ENCODE measurements at places on chromosomes 12 and 14.

GRCh38 chr14:104938960-104939359 lies 14.3 kb downstream of the PLD4 start:
- no peak for DNase-seq

GRCh38 chr14:75315144-75315543 lies 36.5 kb downstream of the FOS start:
- DNase-seq = no peak

DNA sequence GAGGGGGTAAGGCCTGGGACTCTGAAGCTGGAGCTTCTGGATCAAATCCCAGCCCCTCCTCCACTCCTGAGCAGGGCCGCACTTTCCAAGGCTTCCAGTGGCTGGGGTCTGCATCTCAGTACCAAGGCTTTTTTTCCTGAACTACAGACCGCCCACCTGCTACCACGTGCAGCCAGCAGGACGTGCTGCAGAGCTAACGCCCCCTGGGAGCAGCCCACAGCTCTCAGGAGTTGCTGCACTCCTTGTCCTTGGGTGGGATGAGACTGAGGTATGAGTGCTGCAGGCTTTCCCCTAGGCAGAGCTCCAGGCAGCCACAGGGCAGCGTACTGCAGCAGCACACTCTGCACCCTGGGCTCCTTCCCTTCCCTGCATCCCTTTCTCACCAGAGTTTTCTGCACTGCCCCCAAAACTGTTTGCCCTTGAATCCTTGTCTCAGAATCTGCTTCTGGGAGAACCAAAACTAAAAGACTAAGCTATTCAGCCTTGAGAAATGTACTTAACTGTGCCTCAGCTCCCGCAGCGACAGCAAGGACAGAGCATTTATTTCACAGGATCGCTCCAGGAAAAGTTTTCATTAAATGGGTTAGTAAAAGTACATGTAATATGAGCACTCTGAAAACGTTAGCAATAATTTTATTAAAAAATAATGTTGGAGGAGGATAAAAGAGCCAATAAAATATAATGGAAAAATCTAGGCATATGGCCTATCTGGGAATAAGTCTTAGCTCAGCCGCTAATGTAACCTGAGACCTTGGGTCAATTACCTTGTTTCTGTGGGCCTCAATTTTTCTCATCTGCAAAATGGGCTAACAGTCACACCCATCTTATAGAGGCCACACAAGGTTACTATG lies 25.5 kb downstream of the RBM19 start:
- no peak for DNase-seq

GRCh38 chr12:84995641-84996040 lies 40.4 kb downstream of the TSPAN19 start:
- no peak for DNase-seq

DNA sequence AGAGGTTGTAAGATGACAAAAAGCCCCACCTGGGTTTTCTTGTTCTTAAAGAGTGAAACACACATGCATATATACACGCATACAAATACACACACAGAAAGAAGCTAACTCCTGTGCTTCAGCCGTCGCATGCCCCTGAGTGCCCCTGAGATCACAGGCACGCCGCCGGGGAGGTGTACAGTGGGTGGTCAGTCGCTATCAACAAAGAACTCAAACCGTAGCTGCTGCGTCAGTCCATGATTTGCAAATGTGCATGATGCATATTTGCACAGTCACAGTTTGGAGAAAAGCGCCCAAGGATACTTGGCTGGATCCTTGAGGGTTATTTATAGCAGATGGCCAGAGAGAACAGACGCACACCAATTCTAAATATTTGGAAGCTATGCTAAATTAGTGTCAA lies 206.9 kb downstream of the TMEM132D start:
- DNase-seq = no peak

DNA sequence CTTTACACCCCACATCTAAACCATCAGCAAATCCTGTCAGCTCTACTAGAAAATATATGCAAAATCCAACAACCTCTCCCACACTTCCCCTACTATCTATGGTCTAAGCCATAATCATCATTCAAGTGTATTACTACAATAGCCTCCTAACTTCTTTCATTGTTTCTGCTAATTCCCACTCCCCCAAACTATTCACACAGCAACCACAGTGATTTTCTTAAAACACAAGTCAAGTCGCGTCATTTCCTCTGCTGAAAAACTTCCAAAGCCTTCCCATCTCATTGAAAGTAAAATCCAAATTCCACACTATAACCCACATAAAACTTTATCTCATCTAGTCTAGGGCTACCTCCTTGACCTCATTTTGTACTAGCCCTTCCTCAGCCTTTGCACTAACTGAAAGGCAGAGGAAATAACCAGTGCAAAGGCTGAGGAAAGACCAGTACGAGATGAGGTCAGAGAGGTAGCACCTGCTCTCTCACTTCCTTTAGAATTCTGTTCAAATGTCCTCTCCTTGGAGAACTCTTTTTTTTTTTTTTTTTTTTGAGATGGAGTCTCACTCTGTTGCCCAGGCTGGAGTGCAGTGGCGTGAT lies 65.5 kb upstream of the MDM1 start:
- DNase-seq = no peak

GRCh38 chr14:48430805-48431204 lies 755.4 kb upstream of the MDGA2 start:
- DNase-seq = no peak

DNA sequence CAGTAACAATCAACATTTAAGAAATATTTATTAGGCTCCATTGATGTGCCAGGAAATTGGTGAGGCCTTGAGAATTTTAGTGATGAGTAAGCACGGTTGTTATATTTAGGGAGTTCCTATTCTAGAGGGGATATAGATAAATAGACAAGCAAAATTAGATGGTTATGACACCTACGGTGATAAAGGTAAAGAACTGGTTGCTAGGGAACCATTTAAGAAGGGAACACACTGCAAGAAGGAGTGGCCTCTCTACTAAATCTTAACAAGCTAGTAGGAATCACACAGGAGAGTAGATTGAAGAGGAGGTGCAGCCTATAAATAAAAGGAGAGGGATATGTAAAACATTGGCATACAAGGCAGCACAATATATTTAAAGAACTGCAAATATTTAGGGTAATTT lies 155.2 kb downstream of the LRIG3 start:
- DNase-seq = no peak

DNA sequence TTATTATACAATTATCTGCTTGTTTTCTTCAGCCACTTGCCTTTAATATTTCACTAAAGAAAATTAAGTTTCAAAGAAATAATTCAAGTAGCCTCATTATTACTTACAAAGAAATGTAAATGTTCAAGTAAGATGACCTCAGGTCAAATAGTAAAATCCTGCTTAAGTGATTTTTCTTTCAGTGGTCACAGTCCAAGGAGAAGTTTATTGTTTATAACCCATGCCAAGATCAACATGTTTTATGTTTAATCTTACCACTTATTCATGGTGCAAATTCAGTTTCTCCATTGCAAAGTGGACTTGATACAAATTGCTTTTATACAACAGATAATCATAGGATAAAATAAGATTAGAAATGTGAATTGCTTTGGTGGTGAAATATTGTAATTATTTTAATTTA lies 370.2 kb upstream of the FLRT2 start:
- DNase-seq = no peak

- no peak for DNase-seq
Measured at GRCh38 chr14:30194741-30195148, 267.1 kb upstream of the PRKD1 start.

- no peak for DNase-seq
Measured at GRCh38 chr12:49784756-49785409, 43.3 kb downstream of the NCKAP5L start.

DNA sequence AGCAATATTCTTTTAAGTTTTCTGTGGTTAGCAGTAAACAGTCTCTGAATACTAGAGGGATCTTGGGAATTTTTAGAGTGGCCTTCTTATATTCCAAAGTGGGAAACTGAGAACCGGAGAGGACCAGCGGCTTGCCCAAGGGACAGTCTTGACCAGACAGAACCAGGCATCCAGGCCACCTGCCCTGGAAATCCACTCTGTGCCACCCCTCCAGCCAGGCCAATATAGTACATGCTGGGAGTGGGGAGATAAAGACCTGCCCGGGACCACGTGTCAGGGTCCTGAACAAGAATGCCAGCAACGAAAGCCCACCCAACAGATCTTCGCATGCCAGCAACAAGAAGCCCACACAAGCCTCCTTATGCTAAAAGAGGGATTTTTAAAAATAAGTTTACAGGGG lies 49.4 kb upstream of the RIN3 start:
- no peak for DNase-seq

DNA sequence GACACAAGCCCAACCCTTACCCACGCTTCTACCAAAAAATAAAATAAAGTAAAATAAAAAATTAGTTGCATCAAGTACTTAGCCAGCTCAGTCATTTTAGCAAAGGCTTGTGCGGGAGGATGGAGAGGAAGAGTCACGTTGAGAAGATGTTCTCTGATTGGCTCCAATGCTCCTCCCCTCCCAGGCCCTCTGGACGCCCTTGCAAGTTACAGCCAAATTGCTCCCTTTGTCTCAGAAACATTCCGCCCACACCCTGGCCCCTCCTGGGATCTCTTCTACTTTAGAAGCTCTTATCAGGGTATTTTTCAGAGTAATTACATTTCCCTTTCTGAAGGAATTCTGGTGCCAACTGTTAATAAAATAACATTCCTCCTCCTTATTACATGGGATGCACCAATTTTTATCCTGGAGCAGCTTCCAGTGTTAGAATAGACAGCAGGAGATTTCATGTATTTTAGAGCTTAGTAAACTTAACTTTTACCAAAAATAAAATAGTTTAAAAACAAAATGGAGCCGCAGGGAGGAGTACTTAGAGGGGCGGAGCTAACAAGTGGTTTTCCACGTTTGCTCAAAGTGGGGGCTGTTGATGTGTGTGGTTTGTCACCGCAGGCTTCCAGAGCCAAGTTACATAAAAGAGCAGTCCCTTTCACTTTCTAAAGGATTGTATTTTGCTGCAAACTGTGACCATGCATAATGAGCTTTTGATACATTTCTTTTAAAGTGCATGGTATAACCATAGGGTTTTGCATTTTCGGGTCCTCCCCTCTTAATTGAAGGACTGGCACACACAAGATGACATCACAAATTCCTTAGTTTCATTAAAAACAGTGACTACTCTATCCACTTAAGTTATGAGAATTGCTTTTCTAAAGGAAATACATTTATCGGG lies 71.7 kb upstream of the RAP1B start:
- no peak for DNase-seq

DNA sequence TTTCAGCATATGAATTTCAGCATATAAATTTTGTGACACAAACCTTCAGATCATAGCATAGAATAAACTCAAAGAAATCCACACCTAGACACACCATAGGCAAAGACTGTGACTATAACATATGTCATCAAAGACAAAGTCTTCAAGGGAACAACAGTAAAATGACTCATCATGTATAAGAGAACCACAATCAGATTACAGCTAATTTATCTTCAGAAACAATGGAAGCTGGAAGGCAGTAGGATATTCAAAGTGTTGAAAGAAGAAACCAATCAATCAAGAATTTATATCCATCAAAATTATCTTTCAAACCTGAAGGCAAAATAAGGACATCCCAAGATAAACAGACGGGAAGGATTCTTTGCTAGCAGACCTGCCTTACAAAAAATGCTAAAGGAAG lies 29.0 kb downstream of the DLK1 start:
- no peak for DNase-seq

DNA sequence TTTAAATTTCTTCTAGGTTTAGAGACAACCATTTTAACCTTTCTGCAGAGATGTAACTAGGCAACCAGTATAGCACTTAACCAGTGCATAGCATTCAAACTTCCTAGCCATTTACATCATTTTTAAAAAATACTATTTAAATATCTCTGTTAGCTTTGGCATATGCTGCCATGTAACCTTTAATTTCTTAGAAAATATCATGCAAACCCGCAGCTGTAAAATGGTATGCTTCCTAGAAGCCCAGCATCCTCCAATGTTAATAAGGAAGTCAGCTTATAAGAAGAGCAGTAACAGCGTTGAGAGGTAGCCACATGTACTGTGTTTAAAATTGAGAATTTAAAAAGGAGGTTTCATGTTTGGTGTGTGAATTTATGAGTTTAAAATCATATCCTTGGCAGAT lies 22.8 kb downstream of the GNG2 start:
- DNase-seq = no peak

DNA sequence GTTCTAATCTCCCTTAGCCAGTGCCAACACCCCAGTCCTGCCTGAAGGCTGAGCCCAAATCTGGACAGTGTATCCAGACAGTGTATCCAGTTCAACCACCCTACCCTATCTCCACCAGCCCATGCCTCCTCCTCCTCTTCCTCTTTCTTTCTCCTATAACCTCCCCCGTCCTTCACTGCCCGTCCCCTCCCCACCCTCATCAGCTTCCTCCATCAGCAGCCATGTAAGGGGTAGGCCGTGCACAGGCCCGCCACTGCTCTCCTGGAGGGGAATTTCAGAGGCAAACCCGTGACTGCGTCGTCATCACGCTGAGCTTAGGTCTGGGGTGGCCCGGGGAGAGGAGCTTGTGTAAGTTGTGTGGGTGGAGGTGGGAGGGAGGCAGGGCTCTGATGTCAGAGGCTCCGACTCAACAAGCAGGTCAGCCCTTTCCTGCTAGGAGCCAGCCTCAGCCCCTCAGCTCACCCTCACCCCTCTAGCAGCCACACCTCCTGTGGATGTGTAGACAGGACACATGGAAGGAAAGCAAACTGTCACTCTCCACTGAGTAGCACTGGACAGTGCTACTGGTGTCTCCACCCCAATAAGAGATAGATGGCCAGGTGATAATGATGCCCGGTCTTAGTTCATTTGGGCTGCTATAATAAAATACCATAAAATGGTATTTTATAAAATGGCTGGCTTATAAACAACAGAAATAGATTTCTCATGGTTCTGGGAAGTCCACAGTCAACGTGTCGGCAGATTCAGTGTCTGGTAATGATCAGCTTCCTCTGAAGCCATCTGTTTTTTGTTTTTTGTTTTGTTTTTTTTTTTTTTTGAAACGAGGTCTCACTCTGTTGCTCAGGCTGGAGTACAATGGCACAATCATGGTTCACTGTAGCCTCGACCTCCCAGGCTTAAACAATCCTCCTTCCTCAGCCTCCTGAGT lies 50.5 kb downstream of the IRF2BPL start:
- DNase-seq = peak; percentile 57

GRCh38 chr14:97268097-97268496 lies 470.9 kb downstream of the VRK1 start:
- DNase-seq = no peak

GRCh38 chr12:18689771-18690170 lies 48.0 kb downstream of the PLCZ1 start:
- DNase-seq = no peak

DNA sequence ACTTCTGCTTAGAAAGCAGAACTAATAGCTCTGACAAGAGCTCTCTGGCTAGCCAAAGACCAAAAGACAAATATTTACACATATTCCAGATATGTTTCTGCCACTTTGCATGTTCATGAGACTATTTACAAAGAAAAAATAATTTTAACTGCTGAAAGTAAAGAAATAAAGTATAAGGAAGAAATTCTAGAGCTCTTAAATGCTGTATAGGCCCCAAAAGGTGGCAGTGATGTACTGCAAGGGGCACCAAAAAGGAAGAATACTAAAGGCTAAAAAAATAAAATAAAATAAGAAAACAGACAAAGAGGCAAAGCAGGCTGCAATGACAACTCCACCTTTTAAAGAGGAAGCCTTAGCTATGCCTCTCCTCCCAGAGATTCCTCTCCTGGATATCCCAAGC lies 23.0 kb downstream of the KLRK1 start:
- DNase-seq = no peak

All from stimulated activated CD4-positive, alpha-beta T cell treated with anti-CD3 and anti-CD28 coated beads, Interleukin-1b, Interleukin-23, amount 100 ng/mL, for 1 hour (primary cell).